Retina (tissue), 1 donor: ENCODE measurements at places on chromosomes 12 and 14.
A peak's percentile ranks its signal among the peaks of the same experiment; 100 is the strongest.

- DNase-seq = no peak
These were observed 184.4 kb upstream of the EEA1 start for GRCh38 chr12:93113317-93114006.

- no peak for DNase-seq
These were observed 10.1 kb upstream of the RPL10L start for GRCh38 chr14:46661728-46662127.

- DNase-seq = no peak
These were observed 18.1 kb downstream of the C12orf75 start for GRCh38 chr12:105348561-105348960.

GRCh38 chr12:125137766-125138344 is 72.6 kb downstream of the AACS start:
- DNase-seq = no peak

GRCh38 chr14:52891800-52892199 is 59.0 kb downstream of the FERMT2 start:
- no peak for DNase-seq

DNA sequence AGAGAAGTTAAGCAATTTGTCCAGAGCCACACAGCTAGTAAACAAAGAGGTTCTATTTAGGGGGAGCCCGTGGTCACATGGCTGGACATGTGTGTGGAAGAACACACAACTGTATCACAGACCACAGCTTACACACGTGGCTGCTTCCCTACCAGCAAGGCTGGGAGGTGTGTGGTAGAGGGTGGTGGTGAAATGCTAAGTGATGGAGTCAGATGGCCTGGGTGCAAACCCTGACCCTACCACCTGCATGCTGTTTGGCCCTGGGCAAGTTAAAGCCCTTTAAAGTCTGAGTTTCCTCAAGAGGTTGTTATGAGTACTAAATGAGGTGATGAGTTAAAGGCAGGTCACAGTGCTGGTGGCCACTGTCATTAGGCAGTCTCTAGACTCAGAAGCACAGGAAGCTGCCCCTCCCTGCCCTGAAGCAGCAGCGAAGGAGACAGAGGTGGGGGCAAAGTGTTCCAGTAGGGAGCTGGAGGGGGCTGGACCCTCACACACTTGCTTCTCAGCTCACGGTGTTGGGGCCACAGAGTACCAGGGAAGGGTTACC is 64.2 kb downstream of the ERH start:
- DNase-seq = no peak

GRCh38 chr14:94021416-94022157 is 4.6 kb upstream of the OTUB2 start:
- DNase-seq = no peak

GRCh38 chr14:33642691-33643244 is 308.1 kb downstream of the EGLN3 start:
- DNase-seq = peak; percentile 49

DNA sequence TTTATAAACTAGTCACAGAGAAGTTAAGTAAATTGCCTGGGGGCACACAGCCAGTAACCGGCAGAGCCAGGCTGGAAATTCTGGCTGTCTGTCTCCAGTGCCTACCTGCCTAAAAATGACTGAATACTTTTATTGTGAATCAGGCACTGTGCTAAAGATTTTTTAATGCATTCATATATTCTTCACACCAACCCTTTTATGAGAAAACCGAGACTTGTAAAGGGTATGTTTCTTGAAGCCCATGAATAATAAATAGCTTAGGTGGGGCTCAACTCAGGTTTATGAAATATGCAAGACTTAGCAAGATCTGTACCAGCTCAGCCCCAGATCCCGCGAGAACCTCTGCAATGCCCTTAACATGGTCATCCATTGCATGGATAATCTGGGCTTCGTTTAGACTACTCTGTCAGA is 60.8 kb downstream of the TMCC3 start:
- DNase-seq = no peak
